ENCODE measurements at places on chromosomes 11 and 22.

DNA sequence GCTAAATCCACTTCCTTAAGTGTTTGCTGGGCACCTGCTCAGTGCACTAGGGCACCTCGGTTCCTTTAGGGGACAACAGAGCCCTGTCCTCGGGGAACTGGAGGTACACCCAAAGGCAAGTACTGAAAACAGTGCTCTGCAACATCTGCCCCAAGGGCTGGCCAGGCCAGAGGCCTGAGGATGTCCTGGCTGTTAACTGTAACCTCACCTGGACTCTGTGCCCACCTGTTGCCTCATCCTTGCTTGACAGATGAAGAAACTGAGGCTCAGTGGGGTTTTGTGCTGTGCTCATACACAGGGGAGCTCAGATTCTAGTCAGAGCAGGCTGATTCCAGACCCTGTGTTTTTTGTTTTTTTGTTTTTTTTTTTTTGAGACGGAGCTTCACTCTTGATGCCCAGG is 2.6 kb downstream of the SEC14L4 start:
- DNase-seq: no peak

GRCh38 chr11:443542-444199 is 1.9 kb upstream of the ANO9 start:
- DNase-seq: no peak

GRCh38 chr11:62671236-62671607 is 251 bp upstream of the UQCC3 start:
- DNase-seq: no peak

- no peak for DNase-seq
Measured at GRCh38 chr11:131802440-131803115, 432.2 kb downstream of the NTM start.

DNA sequence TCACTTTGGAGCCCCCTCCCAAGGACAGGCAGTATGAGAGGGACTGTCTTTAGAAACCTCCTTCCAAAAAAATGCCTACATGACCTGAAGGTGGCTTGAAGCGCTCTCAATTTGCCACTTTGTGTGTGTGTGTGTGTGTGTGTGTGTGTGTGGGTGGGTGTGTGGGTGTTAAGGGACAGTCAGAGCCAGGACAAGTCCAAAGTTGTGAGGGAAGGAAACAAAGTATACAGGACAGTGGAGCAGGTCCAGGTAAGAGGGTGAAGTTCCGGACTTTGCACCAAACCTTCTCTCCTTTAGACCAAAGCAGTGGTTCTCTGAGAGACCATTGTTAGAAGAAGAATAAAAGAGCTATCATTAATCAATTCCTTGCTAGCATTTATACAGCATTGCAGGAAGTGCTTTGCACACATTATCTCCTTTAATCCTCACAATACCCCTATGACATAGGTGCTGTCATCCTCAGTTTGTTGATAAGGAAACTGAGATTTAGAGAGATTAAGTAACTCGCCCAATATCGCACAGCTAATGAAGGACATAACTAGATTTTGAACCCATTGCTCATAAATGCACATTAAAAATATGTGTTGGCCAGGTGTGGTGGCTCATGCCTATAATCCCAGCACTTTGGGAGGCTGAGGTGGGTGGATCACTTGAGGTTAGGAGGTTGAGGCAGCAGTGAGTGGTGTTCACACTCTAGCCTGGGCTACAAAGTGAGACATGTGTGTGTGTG is 12.4 kb upstream of the SLC5A1 start:
- no peak for DNase-seq

DNA sequence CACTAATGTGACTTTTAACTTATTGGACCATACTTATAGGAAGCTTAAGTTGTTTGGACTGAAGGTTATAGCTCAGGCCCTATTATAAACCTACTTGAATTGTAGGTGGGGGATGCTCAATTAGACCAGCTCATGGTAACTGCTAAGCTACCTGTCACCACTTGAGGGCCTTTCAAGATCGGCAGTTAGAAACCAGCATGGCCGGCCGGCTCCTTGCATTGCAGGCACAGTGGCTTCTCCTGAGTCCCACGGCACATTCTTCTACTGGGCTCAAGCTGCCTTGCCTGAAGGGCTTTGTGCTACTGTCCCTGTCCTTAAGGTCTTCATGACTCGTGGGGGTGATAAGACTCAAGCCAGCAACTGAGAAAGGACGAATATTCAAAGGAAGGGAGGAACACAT is 70.8 kb downstream of the TBC1D22A start:
- no peak for DNase-seq

GRCh38 chr11:15638386-15638787 is 523.7 kb downstream of the INSC start:
- DNase-seq: no peak

DNA sequence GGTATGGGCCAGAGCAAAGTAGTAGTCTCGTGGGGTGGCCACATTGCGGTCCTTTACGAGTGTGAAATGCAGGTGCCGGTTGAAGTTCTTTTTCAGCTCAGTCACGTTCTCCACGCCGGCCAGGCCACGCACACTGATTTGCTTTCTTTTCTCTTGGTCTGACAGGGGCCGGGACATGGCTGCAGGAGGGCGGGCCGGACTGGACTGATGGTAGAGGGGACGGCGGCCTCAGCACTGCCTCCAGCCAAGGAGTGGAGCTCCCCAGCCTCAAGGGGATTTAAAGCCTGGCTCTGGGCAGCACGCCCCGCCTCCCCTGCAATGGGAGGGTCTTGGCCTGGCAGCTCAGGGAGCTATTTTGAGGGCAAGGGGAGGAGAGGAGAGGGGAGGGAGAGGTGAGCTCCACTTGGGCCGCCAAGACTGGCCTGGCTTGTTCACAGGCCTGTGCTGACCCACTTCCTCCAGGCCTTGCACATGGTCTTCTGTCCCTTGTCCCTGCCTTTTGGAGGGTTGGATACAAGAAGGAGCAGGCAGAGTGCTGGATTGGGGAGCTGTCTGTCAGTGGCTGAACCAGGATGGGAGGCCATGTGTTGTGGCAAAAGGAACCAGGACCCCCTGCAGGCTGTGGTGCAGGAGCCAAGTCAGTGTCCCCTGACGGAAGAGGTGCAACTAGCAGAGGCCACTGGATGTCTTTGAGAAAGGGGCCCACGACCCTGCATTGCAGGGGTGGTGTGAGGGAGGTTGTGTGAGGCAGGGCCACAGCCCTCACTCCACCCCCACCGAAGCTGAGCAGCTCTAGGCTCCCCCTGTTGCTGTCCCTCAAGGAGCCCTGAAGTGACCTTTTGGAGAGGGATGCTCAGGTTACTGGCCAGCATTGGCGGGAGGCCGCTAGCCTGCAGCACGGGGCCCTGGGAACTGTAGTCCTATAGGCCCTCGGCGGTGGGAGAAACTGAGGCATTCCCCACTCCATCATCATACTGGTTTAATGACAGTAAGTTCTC is at the start of gene PYGM:
Gene PYGM, minus strand, starts transcription at position 253 of the 998 bp plus-strand sequence. Its CDS starts 76 bp downstream, at position 177.
- no peak for DNase-seq

GRCh38 chr11:86663761-86664160 is 8.7 kb downstream of the ME3 start:
- no peak for DNase-seq

DNA sequence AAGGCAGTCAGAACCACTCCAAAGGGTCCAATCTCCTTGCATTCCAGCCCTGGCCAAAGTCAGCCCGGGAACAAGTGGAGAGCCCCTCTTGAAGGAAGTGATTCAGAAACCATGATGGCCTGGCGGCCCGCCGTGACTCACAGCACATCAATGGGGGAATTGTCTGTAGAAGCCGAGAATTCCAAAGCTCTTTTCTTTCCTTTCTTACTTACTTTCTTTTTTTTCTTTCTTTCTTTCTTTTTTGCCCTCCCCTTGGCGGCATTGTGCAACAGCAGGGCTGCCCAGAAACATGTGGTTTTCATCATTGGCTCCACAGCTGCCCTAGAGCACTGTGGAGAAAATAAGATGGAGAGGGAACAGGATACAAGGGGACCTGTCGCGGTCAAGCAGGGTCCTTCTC is 140.2 kb upstream of the TIMP3 start:
- DNase-seq: no peak

DNA sequence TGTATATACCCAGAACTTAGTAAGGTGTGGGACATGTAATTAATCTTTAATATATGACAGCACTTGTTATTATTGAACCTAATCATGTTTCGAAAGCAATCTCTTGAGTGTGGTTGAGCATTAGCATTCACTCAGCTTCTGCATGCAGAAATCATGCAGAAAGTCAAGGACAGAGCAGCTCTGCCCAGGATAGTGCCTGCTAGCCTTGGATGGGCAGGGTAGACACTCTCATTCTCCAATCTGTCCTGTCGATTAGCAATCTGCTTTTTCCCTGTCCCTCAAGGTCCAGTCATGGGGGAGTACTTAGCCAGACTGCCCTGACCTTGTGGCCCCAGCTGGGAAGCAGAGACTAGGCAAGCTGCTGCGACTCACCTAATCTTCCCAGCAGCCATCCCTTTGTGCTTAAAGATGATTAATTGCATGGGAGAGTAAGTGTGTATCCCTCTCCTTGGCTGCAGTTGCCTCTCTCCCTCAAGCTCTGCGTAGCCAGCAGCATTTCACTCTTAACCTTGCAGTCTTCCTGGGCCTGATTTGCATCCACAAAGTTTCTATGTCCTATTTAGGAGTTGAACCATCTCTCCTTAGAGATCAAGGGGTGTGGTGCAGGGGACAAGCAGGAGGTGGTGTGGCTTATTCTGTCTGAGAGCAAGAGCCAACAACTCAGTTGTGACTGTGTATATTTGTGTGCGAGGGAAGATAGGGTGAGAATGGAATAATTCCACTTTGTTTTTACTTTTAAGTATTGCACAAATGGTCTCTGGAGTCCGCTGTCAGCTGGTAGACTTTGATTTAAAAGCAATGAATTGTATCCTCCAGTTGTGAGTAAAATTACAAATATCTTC is 101.4 kb downstream of the FDX1 start:
- no peak for DNase-seq

GRCh38 chr11:126357969-126358762 is 2.7 kb downstream of the ST3GAL4 start:
- DNase-seq: no peak

- no peak for DNase-seq
Measured at GRCh38 chr11:96338910-96339705, 3.9 kb downstream of the MAML2 start.

DNA sequence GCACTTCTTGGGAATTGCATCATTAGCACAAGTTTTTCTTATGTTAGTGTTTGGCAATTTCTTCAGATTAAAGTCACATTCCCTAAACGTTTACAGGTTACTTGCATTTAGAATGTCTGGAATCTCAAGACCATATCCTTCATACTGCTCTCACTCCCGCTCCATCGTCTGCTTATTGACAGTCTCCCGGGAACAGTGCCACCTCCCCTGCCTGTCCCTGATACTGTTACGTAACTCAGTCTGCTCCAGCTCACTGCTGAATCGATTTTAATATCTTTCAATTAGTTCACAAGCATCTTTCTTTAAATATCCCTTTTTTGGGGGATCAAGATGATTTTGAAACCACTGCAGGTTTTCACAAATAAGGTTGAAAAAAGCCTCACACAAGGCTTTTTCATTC is 48.2 kb downstream of the GLYATL2 start:
- DNase-seq: no peak

DNA sequence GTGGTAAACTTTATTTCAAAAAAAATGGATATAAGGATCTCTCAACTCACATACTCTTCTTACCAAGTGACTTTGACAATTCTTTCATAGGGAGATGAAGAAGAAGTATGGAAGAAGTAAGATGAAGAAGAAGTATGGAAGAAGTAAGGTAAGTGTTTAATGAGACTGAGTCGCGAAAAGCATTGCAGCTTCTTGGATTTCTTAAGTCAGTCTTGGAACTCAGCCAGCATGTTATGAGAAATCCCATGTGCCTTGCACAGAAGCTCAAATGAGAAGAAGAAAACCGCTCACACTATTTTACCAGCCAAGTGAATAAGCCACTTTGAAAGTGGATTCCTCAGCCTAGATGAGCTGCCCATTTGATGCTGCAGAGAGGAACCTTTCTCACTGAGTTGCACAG is 332.0 kb upstream of the CCDC179 start:
- no peak for DNase-seq

GRCh38 chr11:123560006-123560405 is 94.4 kb downstream of the SCN3B start:
- DNase-seq: no peak

GRCh38 chr11:118410055-118410745 is 8.8 kb downstream of the ATP5MG start:
- DNase-seq: no peak

- DNase-seq: no peak
Measured at GRCh38 chr11:96260067-96260511, 82.9 kb downstream of the MAML2 start.

GRCh38 chr11:47390422-47390760 is 12.0 kb upstream of the SPI1 start:
- no peak for DNase-seq

- no peak for DNase-seq
Measured at GRCh38 chr11:44729063-44729462, 2.3 kb downstream of the TSPAN18 start.

DNA sequence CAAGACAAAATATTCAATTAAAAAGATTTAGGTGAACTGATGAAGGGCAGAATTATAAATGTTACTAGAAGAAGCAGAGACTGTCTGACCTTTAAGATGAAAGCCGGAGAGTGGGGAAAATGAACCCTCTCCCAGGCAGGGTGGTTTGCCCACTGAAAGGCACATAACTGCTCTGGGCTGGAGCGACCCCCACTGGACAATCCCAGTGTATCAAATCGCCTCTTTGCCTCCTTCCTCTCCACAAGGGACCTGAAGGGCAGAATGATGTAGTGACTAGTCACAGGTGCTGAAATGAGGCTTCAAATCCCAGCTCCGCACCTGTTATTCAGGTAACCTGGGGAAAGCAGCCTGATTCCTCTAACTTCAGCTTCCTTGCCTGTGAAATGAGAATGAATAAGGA is 69.0 kb downstream of the EFCAB6 start:
- DNase-seq: no peak

DNA sequence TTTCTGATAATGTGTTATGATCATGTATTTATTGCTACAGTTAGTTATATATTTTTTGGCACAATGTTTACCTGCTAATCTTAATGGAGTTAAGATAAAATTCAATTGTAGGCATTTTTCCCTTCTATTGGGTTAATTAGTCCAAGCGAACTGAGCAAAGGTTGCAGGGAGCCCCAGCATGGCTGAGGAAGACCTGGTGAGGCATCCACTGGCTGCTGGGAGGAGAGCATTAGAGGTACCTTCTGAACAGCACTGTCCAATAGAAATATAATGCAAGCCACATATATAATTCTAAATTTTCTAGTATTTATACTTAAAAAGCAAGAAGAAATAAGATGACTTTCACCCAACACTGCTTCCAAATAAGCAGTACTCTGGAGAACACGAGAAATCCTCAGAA is 689 bp upstream of the TMEM126A start:
- DNase-seq: no peak

GRCh38 chr11:90587896-90588295 is 365.0 kb upstream of the CHORDC1 start:
- no peak for DNase-seq

- DNase-seq: no peak
Measured at GRCh38 chr22:24414984-24415945, 12.1 kb upstream of the ADORA2A start.

- DNase-seq: no peak
Measured at GRCh38 chr11:69654001-69654659, 13.2 kb downstream of the CCND1 start.

DNA sequence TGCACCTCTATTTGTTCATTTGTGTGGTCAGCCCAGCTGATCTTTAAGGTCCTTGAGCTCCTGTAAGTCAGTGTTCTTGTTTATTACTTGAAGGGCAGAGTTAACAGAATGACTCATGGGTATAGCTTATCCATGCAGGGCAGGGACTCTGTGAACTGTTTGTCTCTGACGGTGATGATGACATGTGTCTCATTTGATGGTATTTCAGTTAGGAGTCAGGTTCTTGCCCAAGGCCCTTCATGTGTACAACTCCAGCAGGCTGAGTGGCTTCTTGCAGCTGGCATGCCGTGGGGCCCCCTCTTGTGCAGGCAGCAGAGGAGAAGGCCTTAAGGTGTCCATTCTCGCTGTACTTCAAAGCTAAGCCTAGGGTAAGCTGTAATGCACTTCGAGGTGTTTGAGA is 165.1 kb downstream of the DBX1 start:
- no peak for DNase-seq
